Dermis blood vessel endothelial cell (primary cell): ENCODE measurements at places on chromosomes 4 and X.
A peak's percentile ranks its signal among the peaks of the same experiment; 100 is the strongest.

DNA sequence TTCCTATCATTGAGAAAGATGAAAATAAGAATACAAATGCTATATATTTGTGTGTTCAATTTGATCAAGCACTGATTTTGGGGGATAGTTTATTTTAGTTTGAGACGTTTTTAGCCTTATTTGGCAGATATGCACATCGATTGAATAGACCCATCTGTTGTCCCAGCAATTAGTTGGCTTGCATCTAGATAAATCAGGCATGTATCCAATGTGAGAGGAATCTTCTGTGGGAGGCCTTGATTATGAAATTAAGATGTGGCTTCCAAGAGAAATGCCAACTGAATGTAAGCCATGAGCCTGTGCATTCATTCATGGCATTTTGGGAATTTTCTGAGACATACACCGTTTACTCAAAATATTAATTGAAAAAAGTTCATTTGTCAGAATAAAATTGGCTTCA lies 623.1 kb downstream of the TECRL start:
- no peak for DNase-seq

GRCh38 chrX:12917753-12918152 lies 11.3 kb downstream of the TLR8 start:
- no peak for DNase-seq

DNA sequence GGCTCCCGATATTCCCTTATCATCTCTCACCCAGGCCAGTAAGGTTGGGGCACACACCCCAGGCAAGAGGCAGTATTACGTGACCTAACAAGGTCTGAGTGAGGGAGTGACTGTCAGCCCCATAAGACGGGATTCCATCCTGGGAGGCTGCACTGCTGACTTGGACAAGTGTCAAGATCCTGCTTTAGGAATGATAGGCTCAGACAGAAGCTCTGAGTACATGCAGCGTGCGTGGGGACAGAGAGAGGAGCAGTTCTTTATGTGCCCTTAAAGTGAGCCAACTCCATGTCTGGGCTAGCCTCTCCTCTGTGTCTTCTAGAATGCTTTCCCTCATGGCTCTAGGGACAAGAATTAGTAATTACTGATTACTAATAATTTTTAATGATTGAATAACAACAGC lies 142.2 kb upstream of the PRPS2 start:
- no peak for DNase-seq

DNA sequence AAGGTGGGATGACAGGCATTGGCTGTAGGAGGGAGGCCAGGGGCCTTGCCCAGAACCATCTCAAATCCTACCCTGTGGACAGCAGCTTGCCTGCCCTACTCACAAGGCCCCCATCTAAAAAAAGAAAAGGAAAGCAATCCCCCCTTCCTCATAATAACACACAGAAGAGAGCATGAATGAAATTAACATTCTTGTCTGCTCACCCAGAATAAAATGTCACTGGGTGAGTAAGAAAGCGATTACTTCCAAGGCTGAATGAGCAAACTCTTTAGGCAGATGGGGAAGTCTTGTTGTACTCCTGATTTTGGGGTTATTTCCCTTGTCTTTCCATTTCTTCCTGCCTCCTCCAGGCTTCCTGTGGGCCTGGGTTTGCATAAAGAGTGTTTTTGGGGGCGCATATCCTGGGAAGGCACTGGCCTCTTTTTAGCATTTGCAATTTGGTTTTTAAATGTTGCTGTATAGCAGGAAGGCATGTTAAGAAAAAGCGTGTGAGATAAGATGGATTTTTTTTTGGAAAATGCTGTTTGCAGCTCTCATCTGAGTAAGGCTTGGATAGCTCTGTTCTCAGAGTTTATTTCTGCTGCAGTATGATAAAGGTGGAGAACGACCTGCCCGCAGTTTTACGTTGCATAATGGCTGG lies 248.3 kb upstream of the GATB start:
- no peak for DNase-seq

DNA sequence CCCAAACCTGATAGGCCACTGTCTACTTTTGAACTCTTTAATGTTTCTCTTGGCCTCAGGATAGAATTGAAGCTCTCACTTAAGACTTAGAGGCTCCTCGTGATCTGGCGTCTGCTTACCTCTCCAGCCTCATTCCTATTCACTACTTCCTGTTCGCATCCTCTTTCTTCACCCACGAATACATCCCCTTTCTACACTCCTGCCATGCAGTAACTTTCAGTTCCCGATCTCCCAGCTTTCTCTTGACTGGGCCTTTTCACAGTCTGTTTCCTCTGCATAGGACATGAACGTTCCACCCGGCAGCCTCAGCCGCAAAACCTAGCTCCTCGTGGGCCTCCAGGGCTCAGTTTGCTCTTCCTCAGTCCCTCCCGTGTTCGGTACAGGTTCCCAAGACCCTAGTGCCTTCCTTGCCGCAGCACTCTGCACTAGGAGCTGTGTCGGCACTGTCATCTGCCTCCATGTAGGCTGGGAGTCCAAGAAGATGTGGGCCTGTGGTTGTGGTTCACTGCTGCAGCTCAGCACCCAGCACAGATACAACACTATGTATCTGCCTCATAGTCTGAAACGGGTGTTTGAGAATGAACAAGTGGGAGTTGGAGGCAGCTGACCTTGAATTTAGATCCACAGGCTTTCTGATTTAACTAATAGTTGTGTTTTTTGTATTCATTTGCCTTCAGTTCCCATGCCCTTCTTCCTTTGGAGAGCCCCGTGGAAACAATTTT lies 15.8 kb downstream of the RPL39 start:
- DNase-seq = no peak

- no peak for DNase-seq
Observed at GRCh38 chrX:68672581-68673318, 25.3 kb downstream of the STARD8 start.

DNA sequence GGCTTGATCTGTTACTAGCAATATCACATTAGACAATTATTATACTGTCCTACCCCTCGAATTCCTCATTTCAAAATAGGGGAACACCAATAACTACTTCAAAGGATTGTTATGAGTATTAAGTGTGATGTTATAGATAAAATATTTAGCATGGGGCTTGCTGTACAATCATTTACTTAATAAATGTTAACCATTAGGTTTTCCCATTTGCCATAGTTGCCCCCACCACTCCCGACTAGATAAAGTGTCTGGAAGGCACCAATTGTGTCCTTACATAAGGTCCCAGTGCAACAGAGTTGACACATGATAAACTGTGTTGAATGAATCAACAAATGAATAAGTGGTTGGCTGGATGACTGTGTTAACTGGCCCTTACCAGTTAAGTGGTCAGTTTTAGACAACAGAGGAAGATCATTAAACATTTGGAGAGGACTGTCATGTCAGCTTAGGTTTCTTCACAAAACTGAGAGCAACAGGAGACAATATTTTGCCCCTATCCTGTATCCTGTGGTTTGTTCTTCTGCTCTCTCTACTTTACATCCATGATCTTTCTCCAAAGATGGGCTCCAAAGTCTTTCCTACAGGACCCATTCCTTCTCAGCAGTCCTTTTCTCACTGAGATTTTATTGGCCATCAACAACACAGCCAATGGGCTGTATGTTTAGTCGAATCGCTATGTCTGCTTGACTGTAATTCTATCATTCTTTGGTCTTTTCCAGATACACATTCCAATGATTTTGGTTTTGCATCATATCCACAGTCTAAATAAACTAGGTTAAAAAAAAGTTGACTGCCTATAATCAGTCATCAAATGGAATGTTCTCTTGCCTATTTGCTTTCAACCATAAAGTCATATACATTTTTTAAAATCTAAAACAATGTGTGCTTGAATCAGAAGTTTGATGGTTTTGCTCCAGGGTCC lies 74.4 kb downstream of the RNF150 start:
- no peak for DNase-seq

- DNase-seq = peak; percentile 91
Observed at GRCh38 chrX:47581731-47582647, at the start of gene TIMP1. TSS of gene TIMP1 (plus strand) at chrX:47582436. CDS start at chrX:47583416, 980 bp downstream.

DNA sequence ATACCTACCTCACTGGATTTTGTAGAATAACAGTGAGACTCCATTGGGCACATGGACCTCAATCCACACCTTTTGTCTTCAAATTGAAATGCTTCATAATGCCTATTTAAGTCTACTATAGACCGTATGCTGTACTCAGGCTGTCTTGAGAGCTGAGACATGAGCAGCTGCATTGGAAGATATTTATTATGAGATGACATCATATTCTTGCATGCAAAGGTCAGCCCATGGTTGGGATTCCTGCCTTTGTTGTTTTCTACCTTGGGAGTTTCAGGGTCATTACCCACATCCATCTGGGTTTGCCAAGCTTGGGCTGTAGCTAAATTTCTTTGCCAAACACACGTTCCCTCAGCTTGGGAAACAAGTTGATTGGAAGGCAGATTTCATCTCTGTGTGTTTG lies 33.2 kb upstream of the MAMLD1 start:
- DNase-seq = peak; percentile 31

GRCh38 chr4:96833831-96834230 lies 993.9 kb downstream of the PDHA2 start:
- DNase-seq = no peak

DNA sequence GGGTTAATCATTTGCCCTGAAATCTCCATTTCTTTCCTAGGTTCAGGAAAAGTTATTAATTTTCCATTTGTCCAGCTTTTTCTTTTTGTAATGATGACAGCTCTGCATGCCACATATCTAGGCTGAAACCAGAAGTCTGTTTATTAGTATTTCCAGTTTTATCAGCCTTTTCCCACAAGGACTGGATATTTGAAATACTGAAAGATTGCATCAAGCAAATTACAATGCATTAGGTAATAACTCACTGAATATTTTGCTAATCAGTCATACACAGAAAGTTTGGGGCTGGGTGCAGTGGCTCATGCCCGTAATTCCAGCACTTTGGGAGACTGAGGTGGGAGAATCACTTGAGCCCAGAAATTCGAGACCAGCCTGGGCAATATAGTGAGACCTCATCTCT lies 21.5 kb downstream of the SLC9A7 start:
- no peak for DNase-seq

DNA sequence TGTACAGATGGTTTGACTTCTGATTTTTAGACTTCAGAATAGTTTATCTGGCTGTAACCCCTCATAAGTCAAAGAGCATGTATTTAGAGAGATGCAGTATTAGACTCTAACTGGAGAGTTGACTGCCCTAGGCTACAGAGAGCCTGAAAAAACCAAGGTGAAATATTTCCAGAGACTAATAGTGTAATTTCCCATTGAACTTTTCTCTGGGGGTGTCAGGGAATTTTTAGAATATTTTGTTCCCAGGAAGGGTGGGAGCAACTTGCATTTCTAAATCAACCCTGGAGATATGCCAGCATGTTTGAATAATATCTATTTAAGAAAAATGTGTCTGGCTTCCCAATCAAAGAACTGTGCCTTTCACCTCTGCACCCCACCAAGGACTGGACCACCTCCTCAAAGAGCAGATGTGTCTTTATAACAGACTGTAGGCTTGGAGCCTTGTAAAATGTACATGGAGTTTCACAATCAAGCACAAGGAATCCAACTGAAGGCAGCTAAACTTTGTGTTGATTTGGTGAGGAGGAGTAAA lies 2.0 kb downstream of the ANXA3 start:
- no peak for DNase-seq

DNA sequence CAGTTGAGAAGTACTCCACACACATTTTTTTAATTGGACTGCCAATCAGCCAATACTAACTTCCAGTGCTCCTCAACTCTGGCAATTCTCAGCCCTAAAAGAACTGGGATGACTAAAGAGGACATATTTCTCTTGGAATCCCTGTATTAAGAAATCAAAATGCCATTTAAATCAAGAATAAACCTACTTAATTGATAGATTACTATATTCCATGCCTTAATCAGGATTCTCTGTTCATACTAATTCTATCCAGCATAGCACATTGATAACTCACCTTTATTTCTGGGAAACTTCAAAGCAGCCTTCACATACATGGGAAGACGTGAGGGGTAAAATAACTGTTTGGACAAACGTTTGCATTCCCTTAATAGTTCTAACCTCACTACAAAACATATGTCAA lies 93.0 kb upstream of the DKK2 start:
- no peak for DNase-seq

GRCh38 chr4:52840531-52841370 lies 21.4 kb upstream of the RASL11B start:
- no peak for DNase-seq

DNA sequence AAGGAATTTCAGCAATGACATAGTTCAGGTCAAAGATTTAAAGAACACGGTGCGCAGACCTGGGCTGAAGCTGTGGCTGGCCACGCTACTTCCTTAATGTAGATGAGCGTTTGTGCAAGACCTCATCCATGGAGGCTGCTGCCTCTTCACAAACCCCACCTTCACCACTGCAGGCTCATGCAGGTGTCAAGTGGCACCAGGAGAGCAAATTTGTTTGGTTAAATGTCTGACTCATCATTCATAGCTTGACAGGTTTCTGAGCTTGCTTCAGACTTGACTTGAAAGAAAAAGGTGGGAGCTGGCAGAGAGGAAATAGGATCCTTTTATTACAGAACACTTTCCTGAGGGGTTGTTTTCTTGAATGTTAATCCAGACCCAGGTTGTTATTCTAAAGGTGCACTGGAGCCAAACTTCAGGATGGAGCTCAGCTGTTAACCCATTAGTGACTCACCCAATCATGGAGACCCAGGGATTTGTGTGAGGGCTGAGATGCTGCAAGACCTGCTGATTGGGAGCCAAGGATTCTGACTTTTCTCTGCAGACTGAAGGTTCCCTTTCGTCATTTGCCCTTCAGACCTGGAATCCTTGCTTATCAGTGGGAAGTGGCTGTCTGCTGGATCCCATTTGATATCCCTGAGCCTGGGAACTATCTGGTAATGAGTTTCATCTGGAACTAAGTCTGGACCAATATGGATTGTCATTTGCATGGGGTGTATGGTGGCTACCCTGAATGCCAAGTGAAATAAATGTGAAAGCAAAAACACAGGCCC lies 315.3 kb downstream of the PTTG2 start:
- DNase-seq = no peak

- DNase-seq = no peak
Observed at GRCh38 chrX:48899078-48899410, 1.3 kb downstream of the PQBP1 start.

- DNase-seq = no peak
Observed at GRCh38 chr4:41446391-41446790, 91.6 kb upstream of the LIMCH1 start.

DNA sequence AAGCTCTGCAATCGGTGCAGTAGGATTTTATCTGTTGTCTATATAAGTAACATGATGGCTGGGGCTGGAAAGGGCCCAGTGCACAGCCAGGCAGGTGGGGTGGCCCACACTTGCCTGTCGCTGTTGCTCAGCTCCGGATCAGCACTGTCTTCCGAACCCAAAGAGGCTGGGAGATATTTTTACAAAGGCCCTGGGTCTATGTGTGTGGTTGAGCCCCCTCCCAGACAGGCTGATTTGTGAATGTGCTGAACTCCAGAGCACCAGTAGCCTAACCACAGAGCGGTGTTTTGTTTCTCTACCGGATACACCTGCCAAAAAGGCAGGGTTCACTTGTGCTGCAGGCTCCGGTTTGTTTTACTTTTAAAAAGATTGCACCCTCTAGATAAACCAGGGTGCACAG lies 33.5 kb upstream of the CHRNA9 start:
- DNase-seq = no peak

DNA sequence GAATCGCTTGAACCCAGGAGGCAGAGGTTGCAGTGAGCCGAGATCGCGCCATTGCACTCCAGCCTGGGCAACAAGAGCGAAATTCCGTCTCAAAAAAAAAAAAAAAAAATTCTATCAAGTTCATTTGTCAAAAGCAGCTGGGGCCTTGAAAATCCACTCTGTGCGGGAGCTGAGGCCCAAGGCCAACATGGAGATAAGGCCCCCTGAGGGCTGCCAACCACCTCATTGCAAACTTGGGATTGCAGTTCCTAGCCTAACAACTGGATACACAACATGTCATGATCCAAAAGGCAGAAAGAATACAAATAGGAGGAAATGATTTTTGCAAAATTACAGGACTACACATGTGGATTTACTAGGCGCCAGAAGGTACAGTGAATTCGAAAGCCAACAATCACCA lies 22.5 kb upstream of the PRDX4 start:
- DNase-seq = no peak
